ENCODE measurements at places on chromosomes 4 and X. TPM values are rescaled to one million over a fixed set of nuclear protein-coding genes. Genes with fewer than 3 reads are reported as not detected.

DNA sequence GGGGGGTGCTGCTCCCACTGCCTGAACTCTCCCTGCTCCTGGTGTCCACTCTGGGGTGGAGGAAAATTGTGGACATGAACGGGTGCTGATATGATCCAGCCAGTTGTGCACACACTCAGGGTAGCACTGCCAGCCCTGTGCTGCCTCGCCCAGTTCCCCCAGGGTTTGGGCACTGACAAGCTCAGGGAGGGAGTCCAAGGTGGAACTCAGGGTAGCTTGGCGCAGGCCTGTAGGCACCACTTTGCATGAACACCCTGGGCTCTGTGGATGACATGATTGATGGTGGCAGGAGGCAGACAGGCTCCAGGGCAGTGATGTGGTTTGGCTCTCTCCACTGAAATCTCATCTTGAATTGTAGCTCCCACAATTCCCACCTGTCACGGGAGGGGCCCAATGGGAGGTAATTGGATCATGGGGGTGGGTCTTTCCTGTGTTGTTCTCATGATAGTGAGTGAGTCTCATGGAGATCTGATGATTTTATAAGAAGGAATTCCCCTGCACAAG, 572.0 kb upstream of the PABPC4L start:
- H3K4me3 ChIP-seq = no peak overlapping the region
- no peak for DNase-seq
- no peaks in the 10 kb centered on the region for H3K27me3 ChIP-seq
- H3K27ac ChIP-seq = no peak overlapping the region
- H3K4me1 ChIP-seq = no peaks in the 10 kb centered on the region

DNA sequence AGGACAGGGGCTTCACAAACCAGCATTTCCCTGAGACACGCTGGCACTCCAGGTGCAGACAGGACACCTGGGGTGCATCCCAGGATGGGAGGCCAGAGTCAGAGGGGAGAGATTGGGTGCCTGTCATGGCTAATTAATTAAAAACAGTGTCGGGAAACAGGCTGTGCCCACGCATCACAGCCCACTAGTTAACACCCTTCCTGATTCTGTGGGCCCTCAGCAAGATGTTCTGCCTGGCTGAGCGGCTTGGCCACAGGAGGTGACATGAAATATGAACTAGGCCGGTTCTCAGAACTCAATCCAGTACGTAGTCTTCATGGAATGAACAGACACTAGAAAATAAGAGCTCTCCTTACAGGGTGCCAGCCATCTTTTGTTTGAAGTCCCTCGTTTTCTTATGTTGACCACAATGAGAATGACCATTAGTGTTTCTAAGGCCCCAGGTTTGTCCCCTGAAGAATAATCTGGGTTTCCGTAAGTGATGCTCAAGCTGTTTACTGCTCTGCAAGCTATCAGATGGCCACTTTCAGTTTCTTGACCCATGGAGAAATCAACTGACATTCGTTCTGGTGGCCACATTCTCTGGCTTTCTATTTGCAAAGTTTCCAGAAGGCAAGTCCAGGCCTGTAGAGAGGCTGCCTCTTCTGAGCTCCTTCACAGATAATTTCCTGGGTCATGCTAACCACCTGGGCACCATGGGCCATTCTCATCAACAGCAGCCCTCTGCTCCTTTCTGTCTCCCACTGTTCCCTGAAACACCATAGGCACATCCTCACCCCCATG, 72.3 kb downstream of the SLC34A2 start:
- H3K4me3 ChIP-seq = no peak overlapping the region
- H3K27me3 ChIP-seq = no peaks in the 10 kb centered on the region
- no peak for DNase-seq
- H3K27ac ChIP-seq = no peak overlapping the region

DNA sequence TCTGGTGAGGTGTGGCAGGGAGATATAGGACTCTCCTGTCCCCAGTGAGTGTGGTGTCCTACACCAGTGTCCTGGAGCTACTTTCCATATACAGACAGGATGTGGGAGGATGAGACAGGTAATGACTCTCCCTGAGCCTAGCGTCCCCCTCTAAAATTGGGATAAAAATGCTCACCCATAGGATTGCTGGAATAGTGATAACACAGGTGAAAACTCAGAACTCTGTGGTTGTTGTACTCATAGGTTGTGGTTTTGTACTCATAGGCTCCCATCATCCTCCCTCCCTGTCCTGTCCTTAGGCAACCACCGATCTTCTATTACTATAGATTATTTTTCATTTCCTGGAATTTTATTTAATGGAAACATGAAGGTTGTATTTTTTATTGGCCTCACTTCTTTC, 60.7 kb upstream of the NXF3 start:
- H3K4me3 ChIP-seq = no peak overlapping the region
- H3K27me3 ChIP-seq = no peaks in the 10 kb centered on the region
- H3K36me3 ChIP-seq = no peaks in the 10 kb centered on the region
- no peak for DNase-seq

DNA sequence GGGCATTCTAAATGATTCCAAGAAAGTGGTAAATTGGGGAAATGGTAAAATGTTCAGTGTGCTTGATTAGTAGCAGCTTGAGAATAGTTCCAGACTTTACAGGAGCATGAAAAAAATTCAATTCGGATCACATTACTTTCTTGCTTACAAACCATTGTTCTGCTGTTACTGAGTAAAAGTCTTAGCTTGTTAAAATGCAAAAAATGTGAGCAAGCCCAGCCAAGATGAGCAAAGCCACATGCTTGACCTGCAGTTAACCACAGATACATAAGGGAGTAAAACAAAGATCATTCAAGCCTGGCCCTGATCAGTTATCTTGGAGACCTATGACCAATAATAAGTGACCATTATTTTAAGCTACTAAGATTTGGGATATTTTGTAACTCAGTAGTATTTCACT, 562.9 kb upstream of the MAGEB2 start:
- H3K36me3 ChIP-seq = no peaks in the 10 kb centered on the region
- H3K4me3 ChIP-seq = no peak overlapping the region
- H3K4me1 ChIP-seq = no peaks in the 10 kb centered on the region
- DNase-seq = no peak
- H3K27me3 ChIP-seq = no peaks in the 10 kb centered on the region

GRCh38 chrX:118654331-118654730, 73.1 kb upstream of the IL13RA1 start:
- peaks cover 2% of the 10 kb centered on the region for H3K36me3 ChIP-seq
- H3K27ac ChIP-seq = no peak overlapping the region
- H3K27me3 ChIP-seq = no peaks in the 10 kb centered on the region
- H3K4me1 ChIP-seq = no peaks in the 10 kb centered on the region
- no peak for DNase-seq

- H3K4me1 ChIP-seq = no peaks in the 10 kb centered on the region
- no peak for DNase-seq
- H3K36me3 ChIP-seq = no peaks in the 10 kb centered on the region
- H3K27ac ChIP-seq = no peak overlapping the region
- no peaks in the 10 kb centered on the region for H3K27me3 ChIP-seq
Measured at GRCh38 chr4:148216866-148217814, 225.1 kb downstream of the NR3C2 start.

DNA sequence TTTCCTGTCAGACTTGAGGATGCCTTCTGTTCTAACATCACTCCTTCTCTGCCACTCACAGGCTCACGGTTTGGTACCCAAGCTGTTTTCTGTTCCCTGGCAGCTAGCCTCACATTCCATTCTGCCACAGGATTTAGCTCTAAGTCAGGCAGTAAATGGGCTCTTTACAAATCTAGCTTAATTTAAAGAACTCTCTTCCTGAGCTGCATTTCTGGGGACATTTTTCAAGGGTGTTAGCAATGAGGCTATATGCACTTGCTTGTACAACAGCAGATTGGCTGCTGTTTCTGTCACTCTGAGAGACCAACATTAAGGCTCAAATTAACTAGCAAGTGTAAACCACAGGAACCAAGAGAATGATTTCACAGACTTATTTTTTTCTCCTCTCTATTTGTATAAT, 337.8 kb upstream of the NOCT start:
- no peaks in the 10 kb centered on the region for H3K36me3 ChIP-seq
- no peak overlapping the region for H3K27ac ChIP-seq
- H3K4me3 ChIP-seq = no peak overlapping the region
- no peaks in the 10 kb centered on the region for H3K27me3 ChIP-seq
- peaks cover 2% of the 10 kb centered on the region for H3K4me1 ChIP-seq
- DNase-seq = no peak

GRCh38 chr4:22573198-22573597, 57.3 kb upstream of the ADGRA3 start:
- no peaks in the 10 kb centered on the region for H3K4me1 ChIP-seq
- DNase-seq = no peak
- no peak overlapping the region for H3K27ac ChIP-seq

- H3K36me3 ChIP-seq = peaks cover 10% of the 10 kb centered on the region
- no peaks in the 10 kb centered on the region for H3K27me3 ChIP-seq
Measured at GRCh38 chr4:4541040-4541631, 712 bp downstream of the STX18 start.

- H3K27ac ChIP-seq = no peak overlapping the region
- no peaks in the 10 kb centered on the region for H3K27me3 ChIP-seq
- H3K4me1 ChIP-seq = no peaks in the 10 kb centered on the region
- DNase-seq = no peak
- no peak overlapping the region for H3K4me3 ChIP-seq
- H3K36me3 ChIP-seq = no peaks in the 10 kb centered on the region
Measured at GRCh38 chrX:112654871-112655270, 24.9 kb downstream of the LHFPL1 start.

The REELD1 gene
- not detected for total RNA-seq

The BTC gene
- total RNA-seq = 0.07 TPM

Data from H9 (cell line).